NCI-H1105 treated with DMSO at 0.1 percent for 48 hours (cell line): ENCODE measurements at places on chromosomes 11 and 22.

DNA sequence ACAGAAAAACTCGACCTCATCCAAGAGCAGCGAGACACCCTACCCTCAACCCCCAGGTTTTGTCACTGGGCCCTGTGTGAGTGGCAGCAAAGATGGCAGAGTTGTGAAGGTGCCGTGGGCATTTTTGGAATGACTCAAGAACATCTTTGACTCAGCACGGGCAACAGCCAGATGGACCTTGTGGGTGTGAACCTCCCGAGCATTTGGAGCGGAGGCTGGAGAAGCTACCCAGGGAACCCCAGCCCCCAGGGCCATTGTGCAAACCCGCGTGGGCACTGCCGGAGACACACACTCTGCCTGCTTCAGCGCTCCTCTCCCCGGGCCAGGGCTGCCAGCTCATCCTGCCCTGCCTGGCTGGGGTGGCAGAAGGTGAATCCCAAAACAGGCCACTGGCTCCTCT is 66.1 kb downstream of the PANX1 start:
- DNase-seq, result no peak

DNA sequence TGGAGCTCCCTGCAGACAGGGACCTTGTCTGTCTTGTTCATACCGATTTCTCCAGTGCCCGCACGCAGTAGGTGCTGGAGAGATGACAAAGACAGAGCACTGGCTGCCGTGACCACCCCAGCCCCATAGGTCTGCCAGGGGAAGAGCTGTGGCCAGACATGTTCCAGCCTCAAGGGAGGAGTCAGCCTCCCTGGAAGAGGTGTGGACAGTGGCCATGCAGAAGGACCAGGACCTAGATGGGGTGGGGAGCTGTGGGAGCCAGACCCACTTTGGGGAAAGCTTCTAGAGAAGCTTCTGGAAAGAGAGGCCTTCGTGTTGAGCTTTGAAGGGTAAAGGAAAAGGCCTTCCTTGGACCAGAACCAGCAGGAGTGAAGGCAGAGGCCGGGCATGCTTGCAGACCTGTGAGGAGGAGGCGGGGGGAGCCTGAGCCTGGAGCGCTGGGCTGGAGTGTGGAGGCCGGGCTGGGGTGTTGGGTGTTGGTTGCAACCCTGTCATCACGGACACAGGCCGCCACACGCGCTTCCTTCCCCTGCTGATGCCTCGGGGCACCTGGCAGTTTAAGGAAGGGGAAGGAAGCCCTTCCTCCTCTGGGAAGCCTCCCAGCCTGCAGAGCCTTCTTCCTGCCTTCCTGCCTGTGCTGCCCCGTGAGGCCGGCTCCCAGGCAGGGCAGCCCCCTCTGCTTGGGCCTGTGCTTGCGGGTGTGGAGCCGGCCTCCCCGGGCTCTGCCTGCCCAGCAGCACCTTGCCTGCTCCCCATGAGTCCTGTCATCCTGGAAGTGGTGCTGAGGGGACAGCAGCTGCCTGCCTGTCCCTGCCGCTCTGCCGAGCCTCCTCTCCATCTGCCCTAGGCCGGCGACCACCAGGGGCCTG is 12.3 kb downstream of the RELT start:
- no peak for DNase-seq

GRCh38 chr11:78450866-78451265 is 33.2 kb upstream of the GAB2 start:
- no peak for DNase-seq

DNA sequence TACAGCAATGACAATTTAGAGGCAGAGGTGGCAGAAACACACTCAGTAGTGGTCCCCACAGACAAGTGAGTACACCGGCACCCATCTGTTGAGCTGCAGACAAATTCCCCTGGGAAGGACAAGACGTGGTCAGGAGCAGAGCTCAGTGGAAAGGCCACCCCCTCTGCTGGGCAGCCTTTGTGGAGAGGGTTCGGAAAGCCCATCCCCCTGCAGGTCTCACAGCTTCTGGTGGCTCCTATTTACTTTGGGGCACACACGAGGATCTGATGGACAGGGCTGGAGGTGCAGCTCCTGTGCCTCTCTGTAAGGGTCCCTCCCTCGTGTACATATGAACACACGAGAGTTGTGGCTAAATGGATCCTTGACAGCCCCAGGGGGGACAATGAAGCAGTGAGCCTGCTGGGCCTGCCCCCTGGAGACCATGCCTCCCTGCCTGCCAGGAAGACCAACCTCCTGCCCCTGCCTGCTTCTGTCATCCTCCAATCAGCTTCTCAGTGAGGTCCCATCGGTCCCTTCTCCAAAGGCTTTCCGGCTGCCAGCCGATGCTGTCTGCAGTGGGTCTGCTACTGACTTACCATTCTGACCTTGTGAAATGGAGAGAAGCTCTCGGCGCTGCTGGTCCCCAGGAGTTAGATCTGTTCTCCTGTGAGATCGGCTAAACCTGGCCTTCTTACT is 161.5 kb downstream of the CACNA1I start:
- no peak for DNase-seq
